Naive thymus-derived CD8-positive, alpha-beta T cell (primary cell): ENCODE measurements at places on chromosomes 6 and 20. TPM values are rescaled to one million over a fixed set of nuclear protein-coding genes. Genes with fewer than 3 reads are reported as not detected.

The MROH8 gene
- 2.5 TPM for polyA plus RNA-seq

The CPXM1 gene
- polyA plus RNA-seq: 0.27 TPM

The MATN4 gene
- not detected for polyA plus RNA-seq

The C6orf47 gene
- 21.3 TPM for polyA plus RNA-seq

The PRIM2 gene
- polyA plus RNA-seq: 9.9 TPM

The GRIK2 gene
- not detected for polyA plus RNA-seq

The FOXQ1 gene
- not detected for polyA plus RNA-seq

The BTN1A1 gene
- not detected for polyA plus RNA-seq

The TAP2 gene
- 24.2 TPM for polyA plus RNA-seq

The BNIP5 gene
- polyA plus RNA-seq: not detected

The ZNF334 gene
- not detected for polyA plus RNA-seq

The LY86 gene
- 6.3 TPM for polyA plus RNA-seq

The POLR1H gene
- polyA plus RNA-seq: 60.8 TPM

The SEMG1 gene
- not detected for polyA plus RNA-seq

The ECT2L gene
- polyA plus RNA-seq: not detected

The TP53RK gene
- polyA plus RNA-seq: 15.2 TPM

The ATP6V1G2 gene
- polyA plus RNA-seq: not detected

The NOTCH4 gene
- 0.28 TPM for polyA plus RNA-seq

The F13A1 gene
- polyA plus RNA-seq: 0.12 TPM

The ZNF217 gene
- polyA plus RNA-seq: 25.3 TPM

The NR2E1 gene
- not detected for polyA plus RNA-seq

The GABRR2 gene
- not detected for polyA plus RNA-seq

The FAM83C gene
- polyA plus RNA-seq: not detected

The WFDC2 gene
- polyA plus RNA-seq: not detected

The ABRACL gene
- 217 TPM for polyA plus RNA-seq

The FERMT1 gene
- not detected for polyA plus RNA-seq

The PXT1 gene
- polyA plus RNA-seq: not detected

The SESN1 gene
- polyA plus RNA-seq: 10.0 TPM

The MMP24 gene
- polyA plus RNA-seq: 0.08 TPM

The ULBP2 gene
- 0.37 TPM for polyA plus RNA-seq

The BPIFB4 gene
- polyA plus RNA-seq: not detected

The TNF gene
- 0.37 TPM for polyA plus RNA-seq

The NTSR1 gene
- polyA plus RNA-seq: not detected

The MACROD2 gene
- not detected for polyA plus RNA-seq

The NKX2-4 gene
- not detected for polyA plus RNA-seq

The CST4 gene
- not detected for polyA plus RNA-seq

The SLC35F1 gene
- polyA plus RNA-seq: not detected

The SLC26A8 gene
- polyA plus RNA-seq: not detected

The ALDH8A1 gene
- 0.25 TPM for polyA plus RNA-seq

The NELFE gene
- polyA plus RNA-seq: 68.6 TPM

The VWA7 gene
- 0.34 TPM for polyA plus RNA-seq

The RUNX2 gene
- polyA plus RNA-seq: 44.3 TPM

The BHLHE23 gene
- polyA plus RNA-seq: not detected

The CD83 gene
- polyA plus RNA-seq: 1.8 TPM

The RTEL1 gene
- polyA plus RNA-seq: 6.8 TPM

The C20orf173 gene
- polyA plus RNA-seq: not detected

The SYNGAP1 gene
- polyA plus RNA-seq: 1.9 TPM

The TINAG gene
- polyA plus RNA-seq: not detected

The ADGRF1 gene
- polyA plus RNA-seq: not detected

The HSD17B8 gene
- 75.9 TPM for polyA plus RNA-seq

The FABP7 gene
- polyA plus RNA-seq: not detected

The NKX2-2 gene
- not detected for polyA plus RNA-seq

The SLC22A16 gene
- polyA plus RNA-seq: not detected

The NSFL1C gene
- polyA plus RNA-seq: 68.1 TPM

The TMEM14A gene
- 32.7 TPM for polyA plus RNA-seq

The TRIM31 gene
- polyA plus RNA-seq: not detected

The EYA2 gene
- not detected for polyA plus RNA-seq

The DPPA5 gene
- polyA plus RNA-seq: not detected

The SERINC3 gene
- polyA plus RNA-seq: 163 TPM
